ENCODE measurements at places on chromosomes 11 and 22.
A peak's percentile ranks its signal among the peaks of the same experiment; 100 is the strongest.

GRCh38 chr11:75383246-75383645, 16.1 kb upstream of the RPS3 start:
- DNase-seq = no peak

GRCh38 chr11:114230031-114230704, 66.0 kb upstream of the NNMT start:
- no peak for DNase-seq

DNA sequence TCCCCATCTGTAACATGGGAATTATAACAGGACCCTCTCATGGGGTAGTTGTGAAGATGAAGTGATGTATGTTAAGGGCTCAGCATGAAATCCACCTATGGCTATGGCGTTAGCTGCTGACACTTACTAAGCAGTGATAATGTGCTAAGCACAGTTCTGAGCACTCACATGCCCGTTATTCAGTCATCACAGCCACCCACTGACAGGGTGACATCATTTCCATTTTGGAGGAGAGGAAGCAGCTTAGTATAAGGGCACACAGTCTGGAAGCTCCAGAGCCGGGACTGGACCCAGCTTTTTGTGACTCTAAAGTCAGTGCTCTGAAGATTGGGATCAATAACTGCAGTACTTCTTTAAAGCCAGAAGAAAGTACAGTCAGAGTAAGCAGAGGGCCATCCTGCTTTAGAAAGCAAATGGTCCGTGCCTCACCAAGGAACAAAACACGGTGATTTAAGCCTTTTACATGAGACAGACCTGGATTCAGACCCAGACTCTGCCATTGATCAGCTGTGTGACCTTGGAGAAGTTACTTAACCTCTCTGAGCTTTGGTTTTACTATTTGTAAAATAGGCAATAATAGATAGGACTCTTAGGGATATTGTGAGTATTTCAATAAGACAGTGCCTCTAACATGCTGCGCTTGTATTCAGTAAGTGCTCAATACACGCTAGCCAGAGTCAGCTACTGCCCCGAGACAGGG, 61.5 kb downstream of the SGSM1 start:
- DNase-seq = peak; percentile 36

- DNase-seq = no peak
These were observed 8.4 kb upstream of the ALX4 start for GRCh38 chr11:44318369-44318768.

DNA sequence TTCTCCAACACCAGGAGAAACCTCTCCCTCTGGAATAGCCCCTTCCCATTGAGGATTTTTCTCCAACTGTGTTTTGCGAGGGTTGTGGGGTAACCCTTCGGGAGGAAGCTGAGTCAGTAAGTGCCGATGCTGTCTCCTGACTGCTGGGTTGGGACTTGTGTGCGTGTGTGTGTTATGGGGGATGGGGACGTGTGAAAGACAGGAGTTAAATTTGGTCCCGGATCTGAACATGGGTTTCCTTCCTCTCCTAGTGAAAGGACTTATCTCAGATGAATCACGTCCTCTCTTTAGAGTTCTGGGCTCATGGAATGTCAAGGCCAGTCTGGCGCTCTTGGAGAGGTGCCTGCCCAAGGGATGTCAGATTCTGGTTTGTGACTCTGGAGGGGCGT, 33.3 kb downstream of the KIAA1671 start:
- no peak for DNase-seq

- DNase-seq = no peak
These were observed 255 bp upstream of the SYNGR1 start for GRCh38 chr22:39349506-39349966.

GRCh38 chr11:15291885-15292284, 177.2 kb downstream of the INSC start:
- DNase-seq = no peak

DNA sequence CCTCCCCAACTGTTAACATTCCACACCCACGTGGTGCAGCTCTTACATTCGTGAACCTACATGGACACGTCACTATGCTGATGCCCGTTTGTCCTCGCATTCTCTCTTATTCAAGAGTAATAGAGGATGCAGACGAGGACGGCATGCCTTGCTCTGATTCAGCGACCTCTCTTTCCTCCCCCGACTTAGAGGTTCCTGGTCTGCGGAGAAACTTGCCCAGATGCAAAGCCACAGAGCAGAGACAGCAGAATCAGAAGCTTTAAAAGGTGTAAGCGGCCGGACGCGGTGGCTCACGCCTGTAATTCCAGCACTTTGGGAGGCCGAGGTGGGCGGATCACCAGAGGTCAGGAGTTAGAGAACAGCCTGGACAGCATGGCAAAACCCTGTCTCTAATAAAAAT, 288.0 kb downstream of the NTM start:
- DNase-seq = no peak

DNA sequence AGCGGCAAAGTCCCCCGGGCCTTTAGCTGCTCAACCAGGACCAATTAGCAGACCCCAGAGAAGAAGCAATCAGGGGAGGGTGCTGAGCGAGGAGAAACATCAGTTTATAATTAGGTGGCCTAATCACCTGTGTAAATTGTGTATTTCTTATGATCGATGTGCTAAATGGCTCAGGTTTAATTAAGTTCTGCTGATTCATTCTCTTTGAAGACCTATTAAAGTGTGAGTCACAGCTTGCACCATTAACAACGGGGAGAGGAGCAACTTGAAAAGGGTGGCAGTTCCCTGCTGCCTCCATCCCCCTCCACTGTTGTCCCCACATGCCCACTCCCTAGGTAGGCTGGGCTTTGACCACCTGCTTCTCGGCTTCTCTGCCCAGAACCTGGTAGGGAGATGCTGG, 10.7 kb downstream of the ISX start:
- no peak for DNase-seq

- DNase-seq = no peak
These were observed 53.1 kb downstream of the CELSR1 start for GRCh38 chr22:46484156-46484860.

DNA sequence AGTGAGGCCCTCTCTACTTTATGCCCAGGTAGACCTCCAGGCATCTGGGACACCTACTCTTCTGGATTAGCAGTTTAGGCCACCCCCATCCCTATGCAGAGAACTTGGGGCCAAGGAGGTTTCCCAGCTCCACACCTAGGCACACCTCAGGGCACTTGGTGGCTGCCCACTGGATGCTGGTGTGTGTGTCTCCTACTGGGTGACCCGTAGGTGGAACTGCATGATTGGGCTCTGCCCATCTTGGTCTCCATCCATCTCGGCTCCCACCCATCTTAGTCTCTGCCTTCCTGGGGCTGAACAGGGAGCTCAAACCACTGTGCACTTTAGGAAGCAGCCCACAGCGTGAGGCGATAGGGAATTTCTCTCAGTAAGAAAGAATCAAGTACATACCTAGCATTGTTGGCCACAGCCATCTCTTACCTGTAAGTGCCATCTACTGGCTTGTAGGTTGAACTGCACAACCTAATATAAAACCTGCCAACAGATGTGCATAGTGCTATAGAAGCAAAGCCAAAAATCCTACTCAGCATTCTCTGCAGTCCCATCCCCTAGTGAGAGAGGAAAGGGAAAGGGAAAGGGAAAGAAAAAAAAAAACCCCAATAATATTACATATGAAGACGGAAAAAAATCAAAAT, 61.6 kb upstream of the PTPN5 start:
- DNase-seq = peak; percentile 57

GRCh38 chr11:2128511-2129307, 10.5 kb downstream of the IGF2 start:
- DNase-seq = no peak

DNA sequence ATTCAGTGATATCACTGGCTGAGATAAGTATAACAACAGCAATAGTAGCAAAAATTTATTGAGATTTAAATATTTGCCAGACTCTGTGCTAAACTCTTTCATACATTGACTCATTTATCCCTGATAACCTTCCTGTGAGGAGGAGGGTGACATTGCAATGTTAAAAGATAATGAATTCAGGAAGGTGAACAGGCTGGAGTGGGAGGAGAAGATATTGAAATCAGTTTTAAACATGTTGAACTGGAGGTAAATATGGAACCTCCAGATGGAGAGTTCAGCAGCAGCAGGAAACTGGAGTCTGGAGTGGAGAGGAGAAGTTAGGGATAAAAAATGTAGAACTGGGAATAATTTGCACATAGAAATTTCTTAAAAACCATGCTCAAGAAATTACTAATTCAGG, 142.0 kb upstream of the FAT3 start:
- no peak for DNase-seq

GRCh38 chr11:32052215-32052614, 38.7 kb upstream of the RCN1 start:
- DNase-seq = peak; percentile 53

GRCh38 chr22:46684706-46685105, 53.3 kb downstream of the CERK start:
- DNase-seq = no peak

DNA sequence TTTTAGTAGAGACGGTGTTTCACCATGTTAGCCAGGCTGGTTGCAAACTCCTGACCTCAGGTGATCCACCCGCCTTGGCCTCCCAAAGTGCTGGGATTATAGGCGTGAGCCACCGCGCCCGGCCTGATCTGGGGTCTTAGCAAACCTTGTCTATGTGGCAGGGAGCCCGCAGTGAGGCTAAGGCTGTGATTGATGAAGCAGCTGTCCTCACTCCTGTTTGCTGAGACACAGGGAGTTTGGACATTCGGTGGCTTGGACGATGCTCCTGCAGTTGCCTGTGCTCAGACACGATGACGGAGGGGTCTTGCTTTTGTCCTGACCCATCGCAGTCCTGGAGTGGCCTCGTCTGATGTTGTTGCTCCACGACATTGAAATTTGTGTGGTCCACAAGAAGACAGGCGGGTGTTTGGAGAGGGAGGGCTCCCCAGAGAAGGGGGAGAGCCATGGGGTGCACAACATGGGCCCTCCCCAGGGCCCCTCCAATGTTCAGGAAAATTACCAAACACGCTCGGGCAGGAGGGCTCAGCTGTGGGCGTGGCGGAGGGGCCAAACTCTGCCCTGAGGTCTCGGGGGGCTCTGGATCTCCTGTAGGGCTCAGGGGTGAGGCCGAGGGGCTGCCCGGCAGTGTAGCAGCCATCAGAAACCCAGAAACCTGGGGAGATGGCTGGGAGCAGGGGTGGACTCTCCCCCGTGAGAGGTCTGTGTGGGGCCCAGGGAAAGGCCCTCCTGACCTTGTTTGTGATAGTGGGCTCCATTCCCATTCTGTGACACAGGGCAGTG, 41.8 kb upstream of the PRR5 start:
- no peak for DNase-seq

DNA sequence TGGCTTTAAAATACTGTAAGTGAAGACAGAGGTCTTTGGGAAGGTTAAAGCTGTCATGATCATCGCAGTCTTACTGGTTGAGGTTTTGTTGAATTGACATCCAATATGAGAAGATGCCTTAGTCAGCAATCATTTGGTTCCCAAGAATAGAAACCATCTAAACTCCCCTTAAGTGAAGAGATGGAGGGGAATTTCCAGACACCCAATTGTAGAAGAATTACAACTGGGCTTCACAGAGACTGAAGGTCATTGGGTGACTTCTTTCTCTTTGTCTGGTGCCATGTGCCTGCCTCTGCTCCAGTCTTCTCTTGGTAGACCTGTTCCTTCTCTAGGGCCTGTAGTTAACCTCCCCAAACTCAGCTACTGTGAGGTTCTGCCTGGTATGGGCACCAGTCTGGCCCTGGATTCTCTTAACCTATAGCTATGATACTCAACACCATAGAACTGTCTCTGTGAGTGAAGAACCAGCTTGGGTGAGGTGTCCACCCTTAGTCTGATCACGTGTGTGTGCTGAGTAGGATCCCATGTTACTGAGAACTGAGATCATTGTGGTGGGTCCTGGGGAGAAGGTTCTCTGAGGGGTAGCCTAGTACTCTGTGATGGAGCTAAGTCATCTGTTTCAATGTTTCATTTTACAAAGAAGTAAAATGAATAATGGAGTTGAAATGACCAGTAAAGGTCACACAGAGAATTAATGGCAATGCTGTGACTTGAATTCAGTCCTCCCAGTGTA, 182.5 kb downstream of the CSNK2A3 start:
- DNase-seq = no peak
